ENCODE measurements at places on chromosomes 16 and 17.

- no peak for DNase-seq
Measured at GRCh38 chr17:65005858-65006257, 50.7 kb downstream of the GNA13 start.

GRCh38 chr16:49092704-49093103, 188.9 kb downstream of the CBLN1 start:
- DNase-seq, result no peak

DNA sequence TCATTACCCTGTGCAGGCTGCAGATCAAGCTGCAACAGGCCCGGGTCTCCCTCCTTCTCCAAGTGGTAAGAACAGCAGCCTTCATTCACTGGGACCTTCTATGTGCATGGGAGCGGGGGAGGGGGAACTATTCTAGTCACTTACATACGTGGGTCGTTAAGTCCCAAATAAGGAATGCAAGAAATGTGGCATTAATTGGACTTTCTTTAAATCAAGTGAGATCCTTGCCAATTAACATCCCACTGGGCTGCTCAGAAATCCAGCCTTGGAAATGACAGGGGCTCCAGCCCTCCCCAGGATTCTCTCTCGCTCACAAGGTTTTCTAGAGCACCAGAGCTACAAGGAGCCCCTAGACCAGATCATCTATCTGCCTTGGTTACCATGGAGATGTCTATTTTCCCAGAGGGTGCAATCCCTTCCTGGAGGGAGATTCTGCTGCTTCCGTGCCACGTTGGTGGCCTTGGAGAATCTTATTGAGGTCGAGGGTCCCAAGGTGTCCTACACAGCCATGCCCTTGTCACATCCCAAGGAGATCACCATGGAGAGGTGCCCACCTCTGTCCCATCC, 5.2 kb upstream of the EIF1 start:
- no peak for DNase-seq

DNA sequence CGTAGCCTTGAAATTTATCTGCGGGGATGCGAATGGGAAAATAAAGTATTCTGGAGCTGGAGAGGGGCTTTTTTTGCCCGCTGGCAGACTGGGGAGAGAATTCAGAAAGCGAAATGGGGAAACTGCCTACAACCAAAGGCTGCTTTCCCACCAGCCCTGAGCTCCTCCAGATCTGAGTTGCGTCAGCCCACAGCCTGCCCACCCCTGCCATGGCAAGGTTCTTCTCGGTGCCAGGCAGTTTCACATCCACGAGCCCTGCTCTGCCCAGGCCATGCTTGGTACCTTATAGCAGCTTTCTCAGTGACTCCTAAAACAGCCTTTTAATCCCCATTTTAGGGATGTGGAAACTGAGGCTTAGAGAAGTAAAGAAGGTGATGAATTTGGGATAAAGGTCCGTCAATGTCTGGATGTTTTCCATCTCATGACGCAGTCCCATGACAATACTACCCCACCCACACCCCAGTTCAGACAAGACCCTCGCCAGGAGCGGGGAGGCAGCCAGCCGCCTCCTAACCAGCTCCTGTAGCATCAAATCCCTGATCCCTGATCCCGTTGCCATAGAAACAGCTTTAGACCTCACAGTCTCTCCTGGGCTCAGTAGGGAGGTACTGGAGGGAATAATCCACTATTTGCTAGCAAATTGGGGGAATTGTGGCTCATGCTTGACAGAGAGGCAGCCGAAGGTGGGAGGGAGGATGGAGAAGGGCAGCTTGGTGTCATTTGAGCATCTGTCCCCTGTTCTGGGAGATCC, 113.5 kb downstream of the MGAT5B start:
- no peak for DNase-seq

DNA sequence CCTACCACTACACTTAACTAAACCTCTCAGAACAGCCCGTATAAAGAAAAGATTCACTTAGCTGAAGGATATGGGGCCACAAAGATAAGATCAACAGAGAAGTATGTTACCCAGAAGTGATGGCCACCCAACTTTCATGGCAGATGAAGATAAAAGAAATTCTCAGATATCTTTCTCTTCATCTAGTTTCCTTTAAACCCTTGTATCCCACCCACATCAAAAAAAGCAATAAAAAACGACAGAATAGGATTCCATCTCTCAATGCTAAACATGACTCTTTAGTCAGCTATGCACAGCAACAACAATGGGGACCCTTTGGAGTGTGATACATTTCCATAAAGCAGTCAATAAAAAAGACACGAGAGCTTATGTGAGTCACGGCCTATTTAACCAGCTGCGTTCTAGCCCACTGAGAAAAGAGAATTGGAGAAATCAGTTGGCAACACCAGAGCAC, 86.6 kb downstream of the SNX11 start:
- no peak for DNase-seq

GRCh38 chr17:82970818-82971590, 108.4 kb upstream of the METRNL start:
- no peak for DNase-seq

DNA sequence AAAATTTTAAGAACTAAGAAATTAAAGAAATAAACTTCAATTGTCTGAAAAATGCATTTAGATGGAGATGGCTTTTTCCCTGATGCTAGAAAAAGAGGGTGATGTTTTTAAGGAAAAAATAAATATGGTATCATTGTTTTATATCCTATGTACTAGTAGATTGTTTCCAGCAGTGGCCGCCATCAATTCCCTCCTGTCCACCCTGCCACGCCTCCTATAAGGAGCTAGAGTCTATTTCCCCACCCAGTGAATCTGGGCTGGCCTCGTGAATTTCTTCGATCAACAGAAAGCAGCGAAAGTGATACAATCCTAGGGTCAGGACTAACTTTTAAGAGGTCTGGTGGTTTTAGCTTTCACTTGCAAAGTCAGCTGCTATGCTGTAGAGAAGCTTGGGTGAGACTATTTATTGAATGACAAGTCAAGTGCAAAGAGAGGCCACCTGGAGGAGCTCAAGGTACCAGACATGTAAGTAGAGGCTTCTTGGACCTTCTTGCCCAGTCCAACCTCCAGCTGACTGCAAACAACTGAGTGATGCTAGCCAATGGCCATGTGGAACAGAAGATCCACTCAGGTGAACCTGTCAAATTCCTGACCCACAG, 80.9 kb upstream of the MTMR4 start:
- DNase-seq, result no peak

DNA sequence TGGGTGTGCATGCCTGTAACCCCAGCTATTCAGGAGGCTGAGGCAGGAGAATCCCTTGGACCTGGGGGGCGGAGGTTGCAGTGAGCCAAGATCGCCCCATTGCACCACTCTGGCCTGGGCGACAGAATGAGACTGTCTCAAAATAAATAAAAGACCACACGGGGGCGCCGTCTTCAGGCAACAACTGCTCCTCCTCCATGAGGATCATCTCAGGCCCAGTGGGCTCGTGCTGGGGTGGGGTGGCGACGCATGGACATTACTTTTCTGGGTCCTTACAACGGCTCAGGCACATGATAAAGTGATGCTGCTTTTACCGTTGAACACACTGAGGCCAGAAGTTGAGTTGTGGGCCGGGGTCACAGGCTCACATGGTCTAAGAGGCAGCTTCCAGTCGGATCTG, 56.2 kb downstream of the PRMT7 start:
- DNase-seq, result peak; percentile 13

- no peak for DNase-seq
Measured at GRCh38 chr17:76611758-76612157, 26.1 kb upstream of the ST6GALNAC2 start.

GRCh38 chr17:57782647-57783337, 37.7 kb upstream of the CCDC182 start:
- no peak for DNase-seq

DNA sequence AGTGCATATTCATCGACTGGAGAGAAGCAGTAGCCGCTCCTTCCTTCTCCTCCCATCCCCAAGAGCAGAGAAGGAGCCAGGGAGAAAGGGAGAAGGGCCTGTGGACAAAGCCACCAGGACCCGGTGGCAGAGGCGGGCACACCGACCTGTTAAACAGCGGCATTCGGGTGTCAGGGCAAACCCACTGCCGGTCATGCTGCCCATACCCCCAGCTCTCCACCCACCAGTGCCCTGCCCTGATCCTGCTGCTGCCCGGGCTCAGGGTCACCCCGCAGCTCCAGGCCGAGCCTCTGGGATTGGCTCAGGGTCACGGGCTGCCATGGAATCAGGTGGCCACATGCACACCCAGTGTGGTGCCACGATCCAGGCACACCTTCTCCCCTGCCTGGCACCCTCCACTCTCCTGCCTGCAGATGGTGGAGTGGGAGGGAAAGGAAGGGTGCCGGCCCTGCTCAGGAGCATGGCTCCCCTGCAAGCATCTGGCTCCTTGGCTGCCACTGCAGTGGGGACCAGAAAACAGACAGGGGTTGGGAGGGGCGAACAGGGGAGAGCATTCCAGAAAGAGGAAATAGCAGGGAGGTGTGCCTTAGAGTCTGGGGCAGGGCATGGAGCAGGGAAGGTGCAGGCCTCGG, 18.3 kb upstream of the RASD1 start:
- no peak for DNase-seq
